Osteoblast (primary cell): ENCODE measurements at places on chromosomes 5 and 9. TPM values are rescaled to one million over a fixed set of nuclear protein-coding genes. Genes with fewer than 3 reads are reported as not detected.

GPR21 gene
- 1.4 and 2.7 TPM in 2 replicates for total RNA-seq

ARL10 gene
- total RNA-seq: 8.3 and 14.1 TPM in 2 replicates

CARTPT gene
- total RNA-seq: not detected in 2 replicates

SNX18 gene
- 69.0 and 86.5 TPM in 2 replicates for total RNA-seq

ROR2 gene
- total RNA-seq: 13.8 and 28.3 TPM in 2 replicates

HEMGN gene
- not detected in 2 replicates for total RNA-seq

PAPPA gene
- total RNA-seq: 56.5 and 86.9 TPM in 2 replicates

SARDH gene
- 5.4 and 10.9 TPM in 2 replicates for total RNA-seq

- H3K27ac ChIP-seq: peak overlapping the region; percentile 50
- no peak overlapping the region for H3K4me3 ChIP-seq
- no peak for DNase-seq
- H3K27me3 ChIP-seq: no peaks in the 10 kb centered on the region
- no peaks in the 10 kb centered on the region for H3K36me3 ChIP-seq
These were observed 82.6 kb downstream of the GLDC start for GRCh38 chr9:6562871-6563430.

- peaks cover 38% of the 10 kb centered on the region for H3K36me3 ChIP-seq
- H3K27me3 ChIP-seq: no peaks in the 10 kb centered on the region
- DNase-seq: peak; percentile 69
- no peak overlapping the region for H3K4me3 ChIP-seq
- H3K4me1 ChIP-seq: no peaks in the 10 kb centered on the region
These were observed 32.4 kb downstream of the AHRR start for GRCh38 chr5:353612-354580.

DNA sequence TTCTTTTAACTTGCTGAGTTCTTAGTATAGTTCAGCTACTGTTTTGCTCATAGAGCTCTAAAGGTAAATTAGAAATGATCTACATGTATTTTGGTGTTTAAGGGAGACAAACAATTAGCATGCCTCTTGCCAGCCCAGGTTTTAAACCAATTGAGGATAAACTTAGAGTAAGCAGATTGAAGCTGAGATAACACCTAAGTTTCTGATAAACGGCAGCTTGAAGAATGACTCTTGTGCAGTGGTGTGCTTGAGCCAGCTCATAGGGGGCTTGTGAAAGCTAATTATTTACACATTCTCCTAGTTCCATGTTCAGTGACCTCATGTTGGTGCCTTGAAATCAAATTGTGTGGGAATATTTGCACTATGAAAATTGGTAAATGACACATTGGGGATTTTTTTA, 193.0 kb downstream of the PRR16 start:
- H3K27ac ChIP-seq: no peak overlapping the region
- H3K4me1 ChIP-seq: no peaks in the 10 kb centered on the region
- DNase-seq: no peak
- no peaks in the 10 kb centered on the region for H3K36me3 ChIP-seq
- no peak overlapping the region for H3K4me3 ChIP-seq

DNA sequence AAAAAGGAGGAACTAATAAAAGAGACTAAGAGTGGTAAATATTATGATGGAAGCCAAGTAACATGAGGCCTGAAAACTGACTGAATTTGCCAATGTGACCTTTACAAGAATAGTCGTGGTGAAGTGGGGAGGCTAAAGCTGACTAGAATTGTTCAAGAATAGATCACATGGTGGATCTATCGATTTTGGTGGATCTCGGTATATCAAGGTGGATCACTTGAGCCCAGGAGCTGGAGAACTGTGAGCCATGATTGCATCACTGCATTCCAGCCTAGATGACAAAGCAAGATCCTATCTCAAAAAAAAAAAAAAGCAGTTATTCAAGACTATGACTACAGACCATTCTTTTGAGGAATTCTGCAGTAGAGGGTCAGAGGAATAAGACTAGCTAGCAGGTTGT, 15.1 kb downstream of the ERMP1 start:
- DNase-seq: no peak
- no peaks in the 10 kb centered on the region for H3K27me3 ChIP-seq
- no peaks in the 10 kb centered on the region for H3K4me1 ChIP-seq
- no peak overlapping the region for H3K27ac ChIP-seq

DNA sequence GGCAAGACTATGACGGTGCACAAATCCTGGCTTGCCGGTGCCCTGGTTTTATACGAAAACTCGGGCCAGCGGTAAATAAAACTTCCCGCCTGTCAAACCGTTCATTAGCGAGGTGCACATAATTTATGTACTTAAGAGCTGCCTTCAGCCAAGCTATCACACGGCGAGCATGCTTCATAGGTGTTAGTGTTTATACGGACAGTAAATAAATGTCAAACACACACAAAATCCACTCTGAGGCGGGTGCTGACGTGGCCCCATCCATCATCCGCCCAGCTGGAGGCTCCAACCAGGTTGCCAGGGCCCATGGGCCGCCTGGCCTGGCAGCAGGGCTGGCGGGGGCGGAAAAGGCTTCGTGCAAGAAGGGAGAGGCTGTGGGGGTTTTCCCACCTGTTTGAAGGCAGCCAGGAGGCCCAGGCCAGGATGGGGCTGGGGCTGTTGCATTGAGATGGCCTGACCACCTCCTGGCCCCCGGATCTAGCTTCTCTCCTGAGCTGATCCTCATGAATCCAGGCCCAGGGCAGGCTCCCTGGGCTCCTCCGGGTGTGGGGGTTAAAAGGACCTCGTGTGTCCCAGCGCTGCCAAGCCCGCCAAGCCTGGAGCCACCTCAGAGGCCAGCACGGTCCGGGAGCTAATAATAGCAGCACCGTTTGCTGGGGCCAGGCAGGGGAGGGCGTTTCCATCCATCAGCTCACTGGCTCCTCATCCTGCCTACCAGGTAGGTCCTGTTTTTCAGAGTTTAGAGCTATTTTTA, 43.2 kb downstream of the BARX1 start:
- H3K4me3 ChIP-seq: no peak overlapping the region
- H3K4me1 ChIP-seq: no peaks in the 10 kb centered on the region
- DNase-seq: peak; percentile 73
- H3K27me3 ChIP-seq: no peaks in the 10 kb centered on the region
- H3K36me3 ChIP-seq: no peaks in the 10 kb centered on the region
- H3K27ac ChIP-seq: no peak overlapping the region

- no peak overlapping the region for H3K27ac ChIP-seq
- H3K4me1 ChIP-seq: no peaks in the 10 kb centered on the region
- no peak overlapping the region for H3K4me3 ChIP-seq
- no peaks in the 10 kb centered on the region for H3K27me3 ChIP-seq
- H3K36me3 ChIP-seq: peaks cover 28% of the 10 kb centered on the region
These were observed 48.2 kb downstream of the KIF2A start for GRCh38 chr5:62354028-62354874.

GRCh38 chr5:81313686-81314085, 12.3 kb downstream of the ZCCHC9 start:
- H3K4me1 ChIP-seq: peaks cover 7% of the 10 kb centered on the region
- no peak overlapping the region for H3K27ac ChIP-seq
- peaks cover 40% of the 10 kb centered on the region for H3K36me3 ChIP-seq
- no peaks in the 10 kb centered on the region for H3K27me3 ChIP-seq
- no peak overlapping the region for H3K4me3 ChIP-seq

GRCh38 chr5:40399349-40399748, 280.4 kb upstream of the PTGER4 start:
- no peak overlapping the region for H3K4me3 ChIP-seq

- no peaks in the 10 kb centered on the region for H3K36me3 ChIP-seq
- no peaks in the 10 kb centered on the region for H3K4me1 ChIP-seq
- H3K27ac ChIP-seq: no peak overlapping the region
- H3K4me3 ChIP-seq: no peak overlapping the region
- no peak for DNase-seq
These were observed 611.0 kb upstream of the KLF4 start for GRCh38 chr9:108100571-108100970.

- no peak for DNase-seq
- no peaks in the 10 kb centered on the region for H3K36me3 ChIP-seq
- no peaks in the 10 kb centered on the region for H3K27me3 ChIP-seq
- H3K4me1 ChIP-seq: no peaks in the 10 kb centered on the region
- H3K27ac ChIP-seq: no peak overlapping the region
These were observed 116.0 kb downstream of the KCNN2 start for GRCh38 chr5:114477816-114478334.

DNA sequence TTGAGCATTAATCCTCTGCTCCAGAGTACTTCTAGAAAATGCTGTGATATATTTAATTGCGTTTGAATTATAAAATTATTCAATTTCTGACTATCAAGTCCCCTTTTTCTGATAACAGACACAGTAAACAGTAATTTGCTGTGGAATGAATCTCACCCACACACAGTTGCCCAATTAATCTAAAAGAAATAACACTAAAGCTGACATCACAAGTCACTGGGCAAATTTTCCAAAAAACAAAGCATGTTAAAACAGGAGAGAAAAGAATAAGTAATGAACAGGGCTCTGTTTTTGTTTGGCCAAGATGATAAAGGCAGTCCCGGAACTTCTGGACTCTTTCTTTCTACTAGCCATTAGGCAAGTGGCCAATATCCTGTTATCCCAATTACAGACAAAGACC, 56.5 kb downstream of the SLC27A6 start:
- H3K4me3 ChIP-seq: no peak overlapping the region
- no peaks in the 10 kb centered on the region for H3K4me1 ChIP-seq
- no peaks in the 10 kb centered on the region for H3K27me3 ChIP-seq
- DNase-seq: no peak
- H3K36me3 ChIP-seq: no peaks in the 10 kb centered on the region

DNA sequence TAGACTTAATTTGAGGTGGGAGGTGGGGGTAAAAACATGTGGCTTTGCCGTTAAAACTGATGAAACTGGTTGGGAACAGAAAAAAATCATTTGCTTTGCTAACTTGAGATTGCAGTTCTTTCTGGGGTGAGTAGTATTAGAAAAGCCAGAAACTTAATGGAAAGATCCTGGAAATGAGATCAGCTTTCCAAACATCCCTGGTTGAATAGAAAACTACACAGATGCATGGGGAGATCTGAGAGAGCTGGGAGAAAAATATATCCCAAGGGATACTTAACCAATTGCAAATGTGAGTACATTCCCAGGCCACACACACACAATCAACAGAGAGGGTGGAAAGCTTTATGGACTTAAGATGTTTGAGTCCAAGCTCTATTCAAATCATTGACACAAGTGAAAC, 222.3 kb downstream of the YTHDC2 start:
- no peaks in the 10 kb centered on the region for H3K27me3 ChIP-seq
- H3K27ac ChIP-seq: no peak overlapping the region
- H3K36me3 ChIP-seq: no peaks in the 10 kb centered on the region
- H3K4me3 ChIP-seq: no peak overlapping the region

GRCh38 chr9:129996161-129996830, 46.7 kb downstream of the FNBP1 start:
- DNase-seq: peak; percentile 62
- H3K4me3 ChIP-seq: no peak overlapping the region
- peak overlapping the region; percentile 21 for H3K27ac ChIP-seq
- H3K4me1 ChIP-seq: peaks cover 18% of the 10 kb centered on the region
- H3K36me3 ChIP-seq: no peaks in the 10 kb centered on the region
- no peaks in the 10 kb centered on the region for H3K27me3 ChIP-seq

GRCh38 chr5:113031557-113031956, 55.0 kb downstream of the DCP2 start:
- peaks cover 10% of the 10 kb centered on the region for H3K36me3 ChIP-seq
- no peaks in the 10 kb centered on the region for H3K27me3 ChIP-seq
- DNase-seq: peak; percentile 18
- peaks cover 43% of the 10 kb centered on the region for H3K4me1 ChIP-seq
- H3K27ac ChIP-seq: no peak overlapping the region
- no peak overlapping the region for H3K4me3 ChIP-seq

DNA sequence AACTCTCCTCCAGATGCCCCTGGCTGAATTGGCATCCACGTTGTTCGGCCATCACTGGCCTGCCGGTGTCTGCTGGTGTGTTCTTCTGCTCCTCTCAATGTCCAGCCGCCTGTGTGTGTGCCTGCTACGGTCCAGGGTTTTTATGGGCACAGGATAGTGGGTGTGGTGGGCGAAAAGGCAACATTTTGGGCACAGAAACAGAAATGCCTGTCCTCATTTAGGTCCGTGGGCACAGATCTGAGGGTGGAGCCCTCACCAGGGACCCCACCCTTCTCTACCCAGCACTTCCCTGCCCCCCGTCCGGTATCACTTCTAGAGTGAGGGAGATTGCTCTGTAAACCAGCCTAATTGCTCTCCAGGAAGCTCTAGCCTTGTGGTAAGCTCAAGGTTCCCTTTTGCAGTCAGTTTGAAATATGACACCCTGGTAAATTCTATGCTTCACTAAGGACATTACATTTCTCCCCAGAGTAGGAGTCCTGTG, 410.1 kb downstream of the MAT2B start:
- no peak overlapping the region for H3K27ac ChIP-seq
- no peak for DNase-seq
- H3K4me3 ChIP-seq: no peak overlapping the region

GRCh38 chr5:64806537-64806936, 37.8 kb downstream of the CWC27 start:
- H3K27ac ChIP-seq: no peak overlapping the region
- H3K36me3 ChIP-seq: no peaks in the 10 kb centered on the region
- H3K27me3 ChIP-seq: no peaks in the 10 kb centered on the region
- no peak overlapping the region for H3K4me3 ChIP-seq
- no peaks in the 10 kb centered on the region for H3K4me1 ChIP-seq

DNA sequence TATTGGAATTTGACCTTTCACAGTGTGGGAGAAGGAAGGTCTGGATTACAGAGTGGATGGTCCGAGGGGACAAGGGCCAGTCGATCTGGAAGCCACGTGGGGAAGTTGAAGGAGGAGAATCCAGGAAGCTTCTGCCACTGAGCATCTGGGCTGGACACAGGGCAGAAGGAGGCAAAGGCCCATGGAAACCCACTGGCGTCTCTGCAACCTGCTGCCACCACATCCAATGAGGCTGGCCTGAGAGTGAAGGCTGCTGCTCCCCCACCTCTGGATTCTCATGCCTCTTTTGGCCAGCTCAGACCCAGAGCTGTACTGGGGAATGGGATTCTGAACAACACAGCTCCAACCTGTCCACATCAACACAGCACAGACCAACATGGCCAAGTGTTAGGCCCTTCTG, 48.9 kb upstream of the BOD1 start:
- H3K27ac ChIP-seq: no peak overlapping the region
- DNase-seq: no peak
- H3K4me3 ChIP-seq: no peak overlapping the region
- H3K36me3 ChIP-seq: no peaks in the 10 kb centered on the region
- peaks cover 5% of the 10 kb centered on the region for H3K4me1 ChIP-seq
- H3K27me3 ChIP-seq: no peaks in the 10 kb centered on the region

DNA sequence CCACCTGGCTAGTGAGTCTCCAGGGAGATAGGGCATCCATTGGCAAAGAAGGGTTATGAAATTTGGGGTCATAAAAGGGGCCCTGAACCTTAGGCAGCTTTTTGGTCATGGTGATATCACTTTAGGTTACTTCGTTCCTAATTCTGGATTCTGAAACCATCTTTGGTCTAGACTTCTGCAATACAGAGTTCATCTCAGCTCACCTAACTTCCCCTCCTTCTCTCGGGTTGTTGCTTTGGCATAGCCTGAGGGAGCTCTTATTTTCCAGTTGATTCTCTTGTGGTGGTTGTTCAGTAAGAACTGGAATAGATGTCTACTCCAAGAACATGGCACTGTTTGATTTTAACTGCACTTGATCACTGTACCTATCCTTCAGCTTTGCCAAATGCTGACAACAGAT, 148.9 kb upstream of the RUSC2 start:
- H3K27me3 ChIP-seq: no peaks in the 10 kb centered on the region
- no peak for DNase-seq
- no peak overlapping the region for H3K27ac ChIP-seq
- H3K4me1 ChIP-seq: peaks cover 30% of the 10 kb centered on the region

GRCh38 chr9:21976334-21976875, 17.8 kb downstream of the CDKN2A start:
- H3K4me1 ChIP-seq: peaks cover 20% of the 10 kb centered on the region
- H3K27me3 ChIP-seq: peaks cover 79% of the 10 kb centered on the region

GRCh38 chr5:14673443-14673842, 8.9 kb downstream of the OTULIN start:
- no peak for DNase-seq
- H3K27ac ChIP-seq: no peak overlapping the region
- H3K4me1 ChIP-seq: peaks cover 41% of the 10 kb centered on the region
- no peak overlapping the region for H3K4me3 ChIP-seq
